ENCODE measurements at places on chromosomes 7 and 10.

DNA sequence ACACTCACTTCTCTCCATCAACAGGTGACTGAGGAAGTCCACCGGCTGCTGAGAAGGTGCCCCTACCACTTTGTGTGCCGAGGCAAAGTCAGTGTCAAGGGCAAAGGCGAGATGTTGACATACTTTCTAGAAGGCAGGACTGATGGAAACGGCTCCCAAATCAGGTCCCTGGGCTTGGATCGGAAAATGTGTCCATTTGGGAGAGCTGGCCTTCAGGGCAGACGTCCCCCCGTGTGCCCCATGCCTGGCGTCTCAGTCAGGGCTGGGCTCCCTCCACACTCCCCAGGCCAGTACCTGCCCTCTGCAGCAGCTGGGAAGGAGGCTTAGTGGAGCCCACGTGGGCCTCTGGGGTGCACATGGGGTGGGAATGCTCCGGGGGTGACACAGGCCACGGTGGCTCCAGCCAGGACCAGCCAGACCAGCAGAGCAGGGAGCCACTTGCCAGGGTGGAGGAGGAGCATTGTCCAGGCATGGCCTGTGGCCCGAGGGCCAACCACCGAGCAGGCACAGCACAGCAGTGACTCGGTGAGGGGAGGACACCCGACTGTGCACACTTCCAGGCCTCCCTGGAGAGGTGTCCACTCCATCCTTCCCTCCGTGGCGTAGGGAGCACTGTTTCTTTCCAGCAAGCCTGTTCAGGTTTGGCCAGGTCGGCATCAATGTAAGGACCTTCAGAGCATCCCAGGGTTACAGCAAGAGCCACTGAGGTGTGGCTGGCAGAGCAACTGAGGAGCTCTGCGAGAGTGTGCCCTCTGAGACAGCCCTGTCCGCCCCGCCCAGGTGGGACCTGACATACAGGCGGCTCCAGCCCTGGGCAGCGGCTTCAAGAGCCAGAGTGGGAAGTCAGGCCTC, 139.7 kb downstream of the ADCY1 start:
- DNase-seq = no peak

DNA sequence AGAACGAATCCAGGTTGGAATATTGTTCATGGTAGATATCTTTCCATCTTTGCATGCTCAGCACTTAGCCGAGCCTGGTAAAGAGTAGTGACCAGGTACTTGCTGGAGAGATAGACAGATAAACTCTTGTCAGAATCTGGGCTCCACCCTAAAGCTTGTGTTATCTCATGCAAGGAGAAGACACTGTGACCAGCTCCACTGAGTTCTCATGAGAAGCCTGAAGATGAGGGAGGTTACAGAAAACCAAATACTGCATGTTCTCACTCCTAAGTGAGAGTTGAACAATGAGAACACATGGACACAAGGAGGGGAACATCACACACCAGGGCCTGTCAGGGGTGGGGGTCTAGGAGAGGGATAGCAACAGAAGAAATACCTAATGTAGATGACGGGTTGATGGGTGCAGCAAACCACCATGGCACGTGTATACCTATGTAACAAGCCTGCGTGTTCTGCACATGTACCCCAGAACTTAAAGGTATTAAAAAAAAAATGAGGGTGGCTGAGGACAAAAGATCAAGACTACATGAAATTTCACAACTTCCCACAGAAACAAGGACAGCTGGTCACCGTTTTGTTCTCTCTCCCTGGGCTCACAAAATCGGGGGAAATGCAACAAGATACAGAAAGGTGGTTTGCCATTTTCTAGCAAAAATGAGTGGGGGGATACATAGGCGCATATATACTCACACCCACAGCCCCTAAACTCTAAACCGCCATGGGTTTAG, 17.4 kb downstream of the DLG5 start:
- DNase-seq = no peak

- peak; percentile 84 for DNase-seq
Observed at GRCh38 chr7:17094963-17095574, 203.4 kb upstream of the AHR start.

GRCh38 chr10:78000956-78001472, 28.3 kb downstream of the POLR3A start:
- DNase-seq = no peak

GRCh38 chr7:116195451-116195850, 14.9 kb upstream of the TES start:
- no peak for DNase-seq

Data from T1000 (cell line).